ENCODE measurements at places on chromosomes 4 and X.

GRCh38 chr4:38781854-38782261 lies 932 bp downstream of the TLR10 start:
- DNase-seq: no peak

GRCh38 chrX:33001107-33001506 lies 210.2 kb downstream of the DMD start:
- DNase-seq: no peak

DNA sequence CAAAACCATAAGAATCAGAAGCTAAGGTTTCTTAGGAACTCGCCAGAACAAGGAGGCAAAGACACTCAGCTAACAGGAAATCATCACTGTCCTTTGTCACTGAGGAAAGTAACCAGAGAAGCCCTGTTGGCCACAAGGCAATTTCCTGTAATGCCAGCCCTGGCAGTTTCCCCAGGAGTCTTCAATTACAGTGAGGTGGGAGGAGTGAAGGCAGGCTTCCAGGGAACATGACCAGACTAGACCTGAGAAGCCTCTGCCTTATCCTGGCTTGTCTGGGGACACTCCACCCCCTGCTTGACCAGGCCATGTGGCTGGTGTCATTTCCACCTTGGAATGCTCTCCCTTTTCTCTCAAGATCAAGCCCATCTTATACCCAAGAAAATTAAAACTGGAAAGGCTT lies 125.3 kb downstream of the COL4A6 start:
- DNase-seq: no peak

GRCh38 chr4:184810720-184811119 lies 15.0 kb downstream of the ACSL1 start:
- DNase-seq: no peak

- DNase-seq: no peak
Observed at GRCh38 chrX:56600141-56600540, 36.7 kb downstream of the UBQLN2 start.

Measured in activated CD4-positive, CD25-positive, alpha-beta regulatory T cell (primary cell).